ENCODE measurements at places on chromosomes 11 and 22.

- DNase-seq: no peak
Observed at GRCh38 chr22:42800451-42801251, 56.4 kb downstream of the ARFGAP3 start.

GRCh38 chr22:40533712-40534378, 102.7 kb downstream of the MRTFA start:
- no peak for DNase-seq

DNA sequence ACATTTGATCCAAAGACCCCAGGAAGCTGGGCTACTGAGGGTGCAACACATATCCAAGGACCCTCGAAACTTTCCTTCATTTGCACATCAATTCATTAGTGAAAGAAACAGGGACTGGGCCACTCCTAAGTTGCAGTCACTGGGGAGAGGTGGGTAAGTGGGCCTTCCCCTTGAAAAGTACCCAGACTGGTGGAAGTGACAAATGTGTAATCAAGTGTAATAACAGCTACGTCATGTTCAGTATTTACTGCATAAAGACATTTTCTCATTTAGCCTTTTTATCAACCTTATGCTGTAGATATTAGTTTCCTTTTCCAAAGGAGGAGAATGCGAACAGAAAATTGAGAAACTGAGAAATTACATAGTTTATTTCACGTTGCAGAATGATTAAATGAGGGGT, 101.9 kb upstream of the OLFML1 start:
- DNase-seq: no peak

DNA sequence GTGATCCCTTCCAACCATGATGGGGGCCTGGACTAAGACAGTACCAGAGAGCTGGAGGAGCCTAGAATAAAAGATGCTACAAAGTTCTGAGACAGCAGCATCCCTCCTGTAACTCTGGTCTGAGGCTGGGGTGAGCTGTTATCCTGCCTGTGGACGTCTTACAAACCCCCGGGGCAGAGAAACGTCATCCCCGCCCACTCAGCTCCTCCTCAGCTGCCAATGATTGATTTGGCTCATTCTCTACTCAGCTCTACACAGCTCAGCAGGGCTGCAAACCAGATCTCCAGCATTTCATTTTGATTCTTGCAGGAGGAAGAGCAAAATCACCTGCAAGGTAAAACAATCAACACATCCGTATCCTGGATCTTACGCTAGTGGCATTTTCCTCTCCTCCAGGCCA, 55.5 kb downstream of the CSNK2A3 start:
- no peak for DNase-seq

GRCh38 chr22:42432020-42432596, at the start of gene NFAM1:
NFAM1 (minus strand) TSS chr22:42432403; CDS start chr22:42432357, 46 bp downstream.
- no peak for DNase-seq

- no peak for DNase-seq
Observed at GRCh38 chr11:2717561-2718325, 17.9 kb upstream of the KCNQ1OT1 start.

DNA sequence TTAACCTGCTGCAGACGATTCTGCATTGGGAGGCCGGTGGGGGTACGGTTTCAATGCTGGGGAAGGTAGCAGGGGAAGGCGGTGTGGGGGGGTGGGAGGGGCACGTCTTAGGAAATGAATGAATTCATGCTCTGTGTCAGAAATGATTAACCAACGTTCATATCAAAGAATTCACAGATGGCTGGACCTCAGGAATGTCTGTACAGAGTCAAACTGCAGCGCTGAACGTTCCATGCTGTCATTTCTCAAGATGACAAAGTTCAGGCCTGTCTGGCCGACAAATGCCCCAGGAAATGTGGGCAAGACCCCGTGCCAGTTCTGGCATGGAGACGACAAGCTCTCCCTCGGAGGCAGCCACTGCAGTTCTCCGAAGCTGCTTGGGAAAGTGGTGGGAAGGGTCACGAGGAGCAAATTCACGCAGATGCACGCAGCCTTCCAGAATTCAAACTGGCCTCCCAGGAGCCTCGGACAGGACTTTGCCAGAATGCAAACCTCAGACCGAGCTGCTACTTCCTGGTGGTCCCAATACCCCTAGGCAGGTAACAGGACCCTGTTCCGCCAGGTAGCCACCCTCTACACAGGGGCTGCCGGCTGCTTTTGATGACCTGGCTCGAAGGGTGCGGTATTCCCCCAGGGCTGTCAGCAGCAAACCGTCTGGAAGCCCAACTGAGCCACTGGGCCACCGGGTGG, 81.5 kb downstream of the TRMU start:
- DNase-seq: no peak

- no peak for DNase-seq
Observed at GRCh38 chr22:31646186-31647019, 15.6 kb downstream of the PISD start.

GRCh38 chr11:119531623-119532022, 108.7 kb upstream of the THY1 start:
- DNase-seq: no peak

- no peak for DNase-seq
Observed at GRCh38 chr11:35598254-35599125, 19.8 kb upstream of the FJX1 start.

DNA sequence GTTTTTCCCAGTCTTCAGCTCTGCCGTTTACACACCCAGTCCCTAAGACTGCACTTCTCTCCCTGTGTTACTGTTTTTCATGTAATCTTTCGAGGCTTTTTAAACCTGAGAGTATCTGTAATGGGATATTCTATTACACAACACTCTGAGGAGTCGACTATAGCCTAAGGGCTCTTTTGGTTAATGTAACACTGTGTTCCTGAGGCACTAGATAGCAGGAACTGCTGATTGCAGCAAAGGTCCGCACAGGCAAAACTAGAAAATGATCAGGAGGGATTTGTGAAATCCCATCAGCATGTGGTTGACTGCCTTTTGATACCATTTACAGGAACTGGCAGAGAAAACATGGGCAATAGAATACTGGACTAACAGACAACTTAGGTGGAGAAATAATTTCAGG, 512.3 kb upstream of the RAG2 start:
- DNase-seq: no peak

GRCh38 chr11:83845797-83846196, 559.6 kb upstream of the CCDC90B start:
- DNase-seq: no peak

GRCh38 chr11:11965656-11966353, 42.6 kb downstream of the DKK3 start:
- no peak for DNase-seq

GRCh38 chr11:77042111-77042726, 8.0 kb downstream of the B3GNT6 start:
- no peak for DNase-seq

All from NCI-H526 treated with DMSO at 0.1 percent for 48 hours (cell line).